ENCODE measurements at places on chromosomes 1 and 21. TPM values are rescaled to one million over a fixed set of nuclear protein-coding genes. Genes with fewer than 3 reads are reported as not detected.

GRCh38 chr1:228403231-228403631 is 3.4 kb downstream of the TRIM11 start:
- no peak for DNase-seq

DNA sequence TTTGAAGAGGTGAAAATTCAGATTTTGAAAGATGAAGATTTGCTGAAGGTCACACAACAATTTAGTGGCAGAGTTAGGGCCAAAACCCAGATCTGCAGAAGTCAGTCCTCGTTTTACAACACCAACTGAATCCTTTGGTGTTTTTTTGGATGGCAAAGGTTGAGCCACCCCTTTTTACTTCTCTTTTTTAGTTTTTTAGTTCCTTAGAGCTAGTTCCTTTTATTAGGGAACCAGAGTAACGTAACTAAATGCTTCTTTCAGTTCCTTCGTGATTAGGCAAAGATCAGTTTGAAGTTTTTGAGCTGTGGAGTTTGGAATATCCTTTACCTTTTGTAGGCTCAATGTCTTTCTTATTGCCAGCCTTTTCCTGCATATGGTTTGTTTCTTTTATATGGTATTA is 67.9 kb upstream of the ARID1A start:
- no peak for DNase-seq

- no peak for DNase-seq
Observed at GRCh38 chr1:9907441-9907840, 2.6 kb downstream of the CTNNBIP1 start.

DNA sequence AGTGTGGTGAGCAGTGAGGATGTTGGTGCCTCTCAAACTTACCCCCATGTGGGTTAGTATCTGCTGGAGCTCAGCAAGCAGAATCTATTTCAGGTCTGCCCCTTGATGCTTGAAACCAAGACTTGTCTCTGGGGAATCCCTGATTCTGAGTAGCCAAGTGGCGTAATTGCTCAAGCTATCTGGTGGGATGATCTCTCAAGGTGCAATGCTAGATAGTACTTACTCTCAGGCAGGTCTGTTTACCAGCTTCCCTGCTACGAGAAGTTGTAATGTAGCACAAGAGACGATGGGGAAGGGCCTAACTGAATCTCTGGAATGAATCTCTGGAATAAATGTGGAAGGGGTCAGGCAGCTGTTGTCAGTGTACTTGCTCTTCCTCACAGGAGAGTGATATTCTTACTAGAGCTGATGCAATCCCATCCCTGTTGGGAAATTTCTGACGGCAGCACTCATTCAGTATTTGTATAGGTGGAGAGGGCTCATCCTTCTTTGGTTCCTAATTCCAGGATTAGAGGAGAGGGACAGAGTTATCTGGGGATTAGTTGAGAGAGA is 65.4 kb downstream of the MACF1 start:
- peak; percentile 85 for DNase-seq

- no peak for DNase-seq
Observed at GRCh38 chr1:114549137-114549536, 32.3 kb downstream of the BCAS2 start.

DNA sequence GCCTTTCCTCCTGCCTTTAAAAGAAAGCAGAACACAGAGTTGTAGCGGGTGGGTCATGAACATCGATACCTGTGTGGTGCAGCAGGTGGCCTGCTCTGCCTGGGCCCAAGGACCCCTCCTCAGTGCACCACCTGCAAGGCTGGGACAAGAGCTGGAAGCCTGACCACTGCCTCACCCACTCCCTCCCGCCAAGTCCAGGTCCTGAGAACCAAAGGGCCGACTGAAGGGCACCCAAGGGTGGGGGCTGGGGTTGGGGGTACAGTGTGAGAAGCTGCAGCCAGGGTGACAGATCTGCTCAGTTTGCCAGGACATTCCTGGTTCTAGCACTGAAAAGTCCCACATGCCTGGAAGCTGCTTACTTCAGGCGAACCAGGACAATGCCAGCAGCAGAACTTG is 36.1 kb downstream of the NTPCR start:
- DNase-seq = peak; percentile 33

GRCh38 chr1:228240411-228241240 is 32.8 kb downstream of the OBSCN start:
- no peak for DNase-seq

GRCh38 chr1:169624122-169624521 is 5.8 kb downstream of the SELP start:
- no peak for DNase-seq

DNA sequence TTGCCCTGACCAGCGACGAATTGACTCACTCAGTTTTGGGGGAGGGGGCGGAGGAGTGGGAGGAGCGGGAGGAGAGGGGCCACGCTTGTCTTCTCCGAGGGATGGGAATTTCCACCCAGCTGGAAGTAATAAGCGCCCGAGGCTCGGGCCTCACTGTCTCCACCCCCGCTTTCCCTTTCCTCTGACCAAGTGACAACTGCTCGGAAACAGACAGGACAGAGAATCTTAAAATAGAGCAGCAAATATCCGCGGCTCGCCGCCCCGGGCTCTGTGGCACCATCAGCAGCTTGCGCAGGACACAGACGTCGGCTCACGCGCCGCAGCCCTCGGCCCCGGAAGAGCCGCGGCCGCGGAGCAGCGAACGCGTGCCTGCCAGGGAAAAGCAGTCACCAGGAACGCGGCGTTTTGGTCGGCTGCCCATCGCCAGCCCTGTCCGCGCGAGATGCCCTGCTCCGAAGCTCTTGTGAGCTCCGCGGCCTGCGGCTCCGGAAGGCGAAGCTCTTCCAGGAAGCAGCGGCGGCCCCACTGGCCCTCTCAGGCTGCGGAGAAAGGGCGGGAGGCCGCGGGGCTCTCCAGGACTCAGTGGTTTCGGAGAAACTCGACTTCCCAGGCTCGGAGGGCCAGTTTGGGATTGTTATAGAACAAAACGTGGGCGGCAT is 10.7 kb upstream of the RGS16 start:
- DNase-seq = peak; percentile 91

DNA sequence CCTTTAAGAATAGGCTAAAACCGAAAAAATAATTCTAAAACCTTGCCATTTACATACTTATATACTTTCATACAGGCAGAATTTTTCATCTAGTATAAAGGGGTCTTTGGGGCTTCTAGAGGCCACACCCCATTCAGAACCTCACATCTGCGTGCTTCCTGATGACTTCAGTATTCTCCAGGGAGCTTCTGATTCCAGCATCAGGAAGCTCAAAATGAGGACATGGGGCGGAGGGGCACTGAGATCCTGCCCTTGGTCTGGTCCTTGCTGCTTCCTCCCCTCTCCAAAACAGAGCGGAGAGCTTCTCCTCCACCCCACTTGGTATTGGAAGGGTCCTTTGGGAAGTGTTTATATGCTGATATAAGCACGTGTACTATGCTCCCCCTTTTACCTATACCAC is 13.8 kb downstream of the PAX7 start:
- no peak for DNase-seq

DNA sequence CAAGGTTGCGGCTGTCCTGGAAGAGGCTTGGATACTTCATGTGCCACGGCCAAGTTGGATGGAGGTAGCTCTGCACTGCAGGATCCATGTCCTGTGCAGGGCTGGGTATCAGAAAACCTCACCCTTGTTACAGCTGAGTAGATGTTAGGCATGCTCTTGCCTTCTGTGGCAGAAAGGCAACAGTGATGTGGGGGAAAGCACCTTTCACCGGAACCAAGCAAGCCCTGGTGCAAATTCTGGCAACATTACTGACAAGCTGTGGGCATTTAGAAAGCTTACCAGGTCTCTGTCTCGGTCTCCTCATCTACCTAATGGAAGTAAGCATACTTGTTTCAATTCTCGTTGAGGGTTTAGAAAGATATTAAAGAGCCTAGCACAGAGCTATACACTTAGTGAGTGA is 14.5 kb upstream of the CDCA8 start:
- DNase-seq = no peak

DNA sequence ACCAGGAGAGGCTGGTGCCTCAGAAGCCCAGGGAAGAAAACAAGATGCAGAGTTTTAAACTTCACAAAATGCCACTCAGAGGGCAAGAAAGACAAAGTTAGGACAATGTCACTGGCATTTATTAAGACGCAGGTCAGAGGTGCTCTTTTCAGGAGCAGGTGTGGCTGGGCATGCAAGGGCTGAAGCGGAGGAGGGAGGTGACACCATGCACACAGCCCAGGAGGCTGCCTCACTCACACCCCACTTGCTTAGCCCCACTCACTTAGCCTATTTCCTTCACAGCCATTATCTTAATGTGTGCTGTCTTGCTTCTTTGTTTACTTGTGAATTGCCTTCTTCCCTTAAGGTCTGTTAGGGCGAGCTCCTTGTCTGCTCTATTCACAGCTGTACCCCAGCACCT is 17.2 kb downstream of the HIVEP3 start:
- no peak for DNase-seq

- DNase-seq = no peak
Observed at GRCh38 chr1:243890576-243890975, 40.5 kb upstream of the AKT3 start.

- no peak for DNase-seq
Observed at GRCh38 chr1:201198598-201198997, 8.0 kb downstream of the IGFN1 start.

- DNase-seq = no peak
Observed at GRCh38 chr1:84415396-84415795, 17.1 kb downstream of the DNASE2B start.

- DNase-seq = no peak
Observed at GRCh38 chr1:97630948-97631347, 289.9 kb downstream of the DPYD start.

DNA sequence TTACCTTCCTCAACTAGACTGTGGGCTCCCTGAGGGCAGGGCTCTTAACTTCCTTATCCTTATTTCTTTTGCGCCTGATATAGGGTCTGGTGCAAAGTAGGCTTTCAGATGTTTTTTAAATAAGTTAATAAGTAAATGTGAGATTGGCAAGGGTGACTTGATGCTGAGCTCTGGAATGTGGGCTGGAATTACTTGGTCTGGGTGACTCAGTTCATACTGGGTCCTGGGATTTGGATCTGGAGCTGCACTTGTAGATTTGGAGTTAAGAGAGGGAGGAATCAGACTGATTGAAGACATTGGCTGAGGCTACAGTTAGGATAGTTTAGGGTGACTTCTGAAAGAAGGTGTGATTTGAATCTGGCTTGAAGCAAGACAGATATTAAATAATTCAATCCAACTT is 190.9 kb downstream of the GIPC2 start:
- DNase-seq = no peak

DNA sequence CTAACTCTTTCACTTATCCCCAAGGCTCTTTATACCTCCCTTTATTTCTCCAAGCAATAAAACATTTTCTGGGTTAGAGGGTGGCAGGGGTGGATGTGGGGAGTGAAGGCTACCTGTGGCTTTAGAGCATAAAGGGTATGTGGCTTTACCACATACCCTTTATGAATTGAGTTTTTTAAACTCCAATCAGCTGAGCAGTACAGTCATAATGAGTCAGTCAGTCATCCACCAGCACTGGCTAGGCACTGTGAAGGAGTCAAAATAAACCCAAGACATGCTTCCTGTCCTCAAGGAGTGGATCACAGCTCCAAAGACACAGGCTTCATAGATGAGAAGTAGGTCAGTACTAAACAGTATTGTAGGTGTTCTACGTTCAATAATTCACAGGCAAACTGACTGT is 2.6 kb upstream of the TDRD10 start:
- DNase-seq = no peak

DNA sequence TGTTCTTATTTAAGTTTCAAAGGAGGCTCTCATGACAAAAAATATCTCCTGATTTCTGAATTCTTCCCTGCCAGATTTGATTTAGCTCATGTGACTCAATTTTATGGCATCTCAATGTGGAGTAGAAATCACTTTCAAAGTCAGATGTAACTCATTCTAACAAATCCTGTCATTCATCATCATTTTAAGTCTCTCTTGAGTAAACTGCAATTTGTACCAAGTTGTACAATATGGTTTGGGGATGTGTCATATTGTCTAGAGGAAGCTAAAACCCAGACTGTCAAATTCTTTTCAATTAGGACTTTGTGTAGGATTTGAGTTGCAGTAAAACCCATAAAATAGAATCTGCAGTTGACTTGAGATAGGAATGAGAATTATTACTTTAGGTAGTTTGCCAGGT is 2101.0 kb downstream of the NCAM2 start:
- DNase-seq = no peak

DNA sequence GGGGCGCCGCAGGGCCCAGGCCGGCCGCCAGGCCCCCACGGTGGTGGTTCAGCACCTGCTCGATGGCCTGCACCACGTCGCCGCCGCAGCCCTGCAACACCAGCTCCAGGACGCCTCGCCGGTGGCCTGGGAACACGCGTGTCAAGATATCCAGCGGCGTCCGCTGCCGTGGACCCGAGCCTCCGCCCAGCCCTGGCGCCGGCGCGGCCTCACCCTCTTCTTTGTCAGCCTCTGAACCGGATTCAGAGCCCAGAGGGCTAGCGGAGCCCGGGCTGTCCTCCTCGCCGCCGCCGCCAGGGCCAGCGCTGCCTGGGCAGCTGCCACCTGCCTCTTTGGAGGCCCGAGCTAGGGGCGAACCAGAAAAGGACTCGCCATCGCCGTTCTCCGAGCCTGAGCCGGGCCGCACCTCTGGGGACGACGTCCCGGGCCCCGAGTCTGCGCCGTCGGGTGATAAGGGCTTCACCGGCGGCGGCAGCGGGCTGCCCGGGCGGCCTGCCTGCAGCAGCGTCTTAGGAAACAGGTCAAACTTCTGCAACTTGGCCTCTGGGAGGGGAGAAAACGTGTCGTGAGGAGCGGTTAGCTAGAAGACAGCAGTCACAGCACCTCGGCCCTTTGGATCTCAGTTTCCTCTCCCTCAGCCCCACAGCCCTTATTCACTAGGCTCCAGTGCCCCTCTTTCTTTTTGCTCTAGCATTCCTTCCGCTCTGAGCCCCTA is 3.9 kb downstream of the DMRTA2 start:
- no peak for DNase-seq

GRCh38 chr1:99643021-99643779 is 2.7 kb upstream of the PALMD start:
- DNase-seq = no peak

- DNase-seq = no peak
Observed at GRCh38 chr1:24085546-24085945, 26.4 kb downstream of the MYOM3 start.

DNA sequence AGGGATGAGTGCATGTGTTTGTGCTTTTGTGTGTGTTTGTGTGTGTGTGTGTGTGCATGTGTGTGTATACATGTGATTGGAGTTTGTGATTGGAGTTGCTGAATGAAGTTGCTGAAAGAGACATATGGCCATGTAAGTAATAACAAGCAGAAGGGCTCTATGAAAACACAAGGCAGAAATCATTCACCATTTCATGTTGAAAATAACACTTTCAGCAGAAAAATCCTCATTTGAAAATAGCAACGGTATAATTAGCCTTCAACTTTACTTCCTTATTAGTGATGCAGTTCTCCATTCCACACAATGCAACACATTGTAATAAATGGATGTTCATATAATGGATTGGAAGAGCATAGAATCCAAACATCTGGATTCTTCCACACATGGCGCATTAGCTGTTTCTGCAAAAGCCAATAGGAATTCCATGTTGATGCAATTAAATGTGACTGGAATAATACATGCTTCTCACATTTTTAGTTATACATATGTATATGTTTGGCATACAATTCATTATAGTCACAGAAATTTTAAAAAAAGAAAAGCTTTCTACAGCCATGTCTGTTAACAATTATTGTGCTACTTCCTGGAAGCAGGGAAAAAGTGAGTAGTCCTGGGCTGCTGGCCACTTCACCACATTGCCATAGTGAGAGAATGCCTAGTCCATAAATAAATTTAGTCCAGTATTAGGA is 538.0 kb downstream of the LTN1 start:
- DNase-seq = no peak

Gene CFAP107
- polyA plus RNA-seq = not detected

Gene C1orf141
- polyA plus RNA-seq = not detected

Gene AMY2A
- polyA plus RNA-seq = not detected

Gene KRTAP24-1
- not detected for polyA plus RNA-seq

Gene CATSPERE
- not detected for polyA plus RNA-seq

Gene XCL1
- polyA plus RNA-seq = 0.50 TPM

Gene KRTAP7-1
- polyA plus RNA-seq = not detected
